D341Med (cell line): ENCODE measurements at places on chromosomes 6 and 20.
A peak's percentile ranks its signal among the peaks of the same experiment; 100 is the strongest.

GRCh38 chr6:56527934-56528333 is 114.8 kb downstream of the DST start:
- no peak for DNase-seq

- DNase-seq: no peak
These were observed at the start of gene DEFB132 for GRCh38 chr20:257419-257818. Gene DEFB132, plus strand, starts transcription at chr20:257724. Its CDS starts 55 bp downstream, at chr20:257779.

DNA sequence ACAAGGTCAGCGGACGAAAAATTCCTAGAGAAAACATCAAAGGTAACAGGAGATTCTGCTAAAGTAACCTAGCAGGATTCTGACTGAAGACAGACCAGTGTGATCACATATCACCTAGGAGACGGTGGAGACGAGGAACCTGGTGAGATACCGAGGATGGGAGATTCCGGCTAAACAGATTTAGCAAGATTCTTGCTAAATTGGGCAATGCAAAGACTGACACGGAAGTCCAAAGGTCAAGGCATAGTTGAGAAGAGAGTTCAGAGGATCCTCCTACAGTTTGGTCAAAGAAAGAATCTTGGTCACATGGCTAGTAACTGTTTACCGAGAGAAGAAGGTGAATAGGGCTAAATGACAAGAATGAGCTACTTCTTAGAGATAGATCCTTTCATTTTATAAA is 61.1 kb downstream of the TMEM170B start:
- DNase-seq: no peak

GRCh38 chr6:22350109-22350508 is 53.3 kb upstream of the PRL start:
- DNase-seq: no peak

GRCh38 chr6:31068669-31069340 is 43.6 kb downstream of the C6orf15 start:
- DNase-seq: peak; percentile 86

GRCh38 chr6:65787787-65788186 is 80.8 kb upstream of the EYS start:
- peak; percentile 38 for DNase-seq

GRCh38 chr20:2652724-2653555 is 508 bp downstream of the NOP56 start:
- peak; percentile 82 for DNase-seq

DNA sequence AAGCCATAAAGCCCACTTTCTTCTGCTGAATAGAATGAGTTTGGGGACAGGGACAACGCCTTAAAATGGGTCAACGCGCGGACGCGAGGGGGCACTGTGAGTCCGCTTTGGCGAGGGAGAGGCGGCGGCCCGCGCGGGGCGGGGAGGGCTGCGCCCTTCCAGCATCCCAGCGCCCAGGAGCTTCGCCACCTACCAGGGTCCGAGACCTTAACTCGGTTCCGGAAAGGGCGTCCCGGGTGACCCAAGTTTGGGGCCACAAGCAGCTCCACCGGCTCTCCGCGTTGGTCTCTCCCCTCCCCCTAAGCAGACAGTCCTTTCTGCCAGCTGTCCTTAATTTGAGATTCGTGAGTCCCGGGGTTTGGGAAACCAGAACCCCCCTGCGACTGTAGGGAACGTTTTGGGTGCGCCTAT is 1.8 kb upstream of the SAMD5 start:
- DNase-seq: peak; percentile 89

DNA sequence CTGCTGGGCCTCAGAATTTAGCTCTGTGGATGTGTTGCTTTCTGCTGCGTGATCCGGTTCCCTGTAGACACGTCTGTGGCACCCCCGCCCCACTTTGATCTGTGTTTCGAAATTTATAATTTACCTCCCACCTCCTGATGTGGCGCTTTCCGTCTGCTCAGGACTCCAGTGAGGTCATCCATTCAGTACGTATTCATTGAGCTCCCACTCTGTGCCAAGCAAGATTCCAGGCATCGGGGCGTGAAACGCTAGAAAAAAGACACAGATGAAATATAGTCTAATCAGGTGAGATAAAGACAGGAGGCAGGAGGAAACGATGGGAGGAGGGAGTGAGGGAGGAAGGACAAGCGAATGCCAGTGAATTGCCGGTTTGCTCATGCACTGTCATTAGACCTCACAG is 431.9 kb upstream of the SULF2 start:
- no peak for DNase-seq

DNA sequence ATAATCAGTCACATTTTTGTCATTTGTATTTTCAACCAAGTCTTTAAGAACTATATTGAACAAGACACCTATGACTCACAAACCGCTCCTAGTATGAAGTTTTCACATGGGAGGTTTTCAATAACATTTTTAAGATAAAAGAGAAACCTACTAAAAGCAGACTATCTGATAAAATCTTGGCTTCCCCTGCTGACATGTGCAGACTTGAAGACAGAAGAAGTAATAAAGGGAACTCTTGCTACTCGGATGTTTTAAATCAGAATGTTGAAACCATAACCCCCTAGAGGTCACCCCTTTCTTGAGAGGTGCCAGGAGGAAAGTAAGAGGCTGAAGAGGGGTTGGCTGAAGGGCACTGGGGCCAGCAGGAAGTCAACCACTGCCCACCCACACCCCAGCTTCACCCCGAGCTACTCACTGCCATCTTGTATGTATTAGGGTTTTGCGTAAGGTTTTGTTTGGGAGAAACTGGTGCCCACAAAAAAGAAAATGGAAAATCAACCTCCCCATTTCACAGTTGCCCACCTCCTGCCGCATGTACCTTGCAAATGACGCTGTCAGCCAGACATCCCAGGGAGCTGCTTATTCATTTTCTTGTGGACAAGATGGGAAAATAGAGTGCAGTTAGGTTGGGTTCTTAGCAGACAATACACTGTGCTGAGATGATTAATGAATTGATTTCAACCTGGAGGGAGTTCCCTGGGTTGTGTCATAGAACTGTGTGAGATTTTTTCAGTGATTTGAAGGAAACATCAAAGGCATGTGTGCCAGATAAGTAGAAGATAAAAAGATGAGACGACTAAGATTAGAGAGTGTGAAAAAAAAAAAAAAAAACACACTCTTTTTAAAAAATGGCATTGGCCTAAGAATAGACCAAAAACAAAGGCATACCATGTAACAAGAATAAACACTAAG is 83.2 kb upstream of the TAB2 start:
- no peak for DNase-seq

DNA sequence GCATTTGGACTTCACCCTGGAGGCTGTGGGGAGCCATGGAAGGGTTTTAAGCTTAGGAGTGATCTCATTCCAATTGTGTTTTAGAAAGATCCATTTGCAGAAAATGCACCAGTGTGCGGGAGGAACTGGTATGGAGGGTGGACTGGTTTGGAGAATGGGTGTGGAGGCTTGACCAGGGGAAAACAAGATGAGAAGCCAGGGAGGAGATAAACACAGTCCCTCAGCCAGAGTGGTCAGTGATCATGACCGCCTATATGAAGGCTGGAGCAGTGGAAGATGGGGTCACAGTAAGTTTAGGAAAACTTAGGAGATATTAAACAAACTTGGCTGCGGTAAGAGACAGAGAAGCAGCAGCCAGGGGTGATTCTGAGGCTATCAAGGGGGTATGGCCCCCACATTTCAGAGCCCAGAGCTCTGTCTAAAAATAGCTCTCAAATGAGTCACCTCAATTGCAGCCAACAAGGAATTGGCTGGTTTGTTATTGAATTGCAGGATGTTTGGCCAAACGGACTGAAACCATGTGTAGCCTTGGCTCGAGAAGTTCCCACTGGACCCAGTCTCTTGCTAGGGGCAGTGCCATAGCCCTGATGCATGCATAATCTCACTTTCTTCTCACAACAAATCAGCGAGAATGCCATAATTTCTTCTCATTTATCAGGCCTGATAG is 159.9 kb upstream of the TOP1 start:
- no peak for DNase-seq

GRCh38 chr6:7262746-7263518 is 50.1 kb downstream of the SSR1 start:
- peak; percentile 28 for DNase-seq

DNA sequence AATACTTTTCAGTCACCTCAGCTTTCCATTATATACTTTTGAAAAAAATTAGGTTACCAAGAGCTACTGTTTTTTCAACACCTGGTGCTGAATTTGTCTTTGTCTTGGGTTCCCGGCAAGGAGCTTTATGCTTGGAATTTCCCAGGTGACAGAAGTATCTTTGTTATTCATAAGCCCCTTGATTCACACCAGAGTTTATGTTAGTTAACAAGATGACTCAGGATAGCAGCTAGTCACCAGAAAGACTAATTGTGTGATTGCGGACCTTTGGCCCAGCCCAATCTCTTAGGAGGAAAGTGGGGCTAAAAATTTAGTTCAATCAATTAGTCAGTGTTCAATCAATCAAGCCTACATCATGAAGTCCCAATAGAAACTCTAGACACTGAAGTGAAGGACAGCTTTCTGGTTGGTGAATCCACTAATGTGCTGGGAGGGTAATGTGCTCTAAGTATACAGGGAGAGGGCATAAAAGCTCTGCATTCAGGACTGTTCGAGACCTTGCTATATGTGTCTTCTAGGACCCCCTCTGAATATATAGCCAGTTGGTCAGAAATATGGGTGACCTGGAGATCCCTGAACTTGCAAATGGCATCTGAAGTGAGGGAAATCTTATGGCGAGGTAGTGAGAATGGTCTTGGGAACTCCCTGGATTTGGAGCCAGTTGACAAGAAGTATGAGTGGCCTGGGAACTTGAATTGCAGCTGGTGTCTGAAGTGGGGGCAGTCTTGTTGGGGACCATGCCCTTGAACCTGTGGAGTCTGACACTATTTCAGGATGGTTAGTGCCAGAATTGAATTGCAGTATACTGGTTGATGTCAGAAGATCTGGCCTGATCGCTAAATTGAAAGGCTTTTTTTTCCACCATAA is 16.2 kb downstream of the TMEM30A start:
- no peak for DNase-seq

DNA sequence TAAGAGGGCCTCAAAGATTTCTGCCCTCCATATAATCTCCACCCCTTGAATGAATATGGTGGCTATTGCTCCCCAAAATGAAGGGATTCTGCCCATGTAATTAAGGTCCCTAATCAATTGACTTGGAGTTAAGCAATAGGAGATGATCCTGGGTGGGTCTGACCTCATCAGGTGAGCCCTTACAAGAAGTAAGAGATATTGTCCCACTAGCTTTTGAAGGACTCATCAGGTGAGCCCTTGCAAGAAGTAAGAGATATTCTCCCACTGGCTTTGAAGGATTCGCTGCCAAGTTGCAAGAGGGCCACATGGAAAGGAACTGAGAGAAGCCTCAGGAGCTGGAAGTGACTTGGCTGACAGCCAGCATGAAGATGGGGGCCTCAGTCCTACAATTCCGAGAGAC is 103.4 kb downstream of the BMP7 start:
- no peak for DNase-seq

DNA sequence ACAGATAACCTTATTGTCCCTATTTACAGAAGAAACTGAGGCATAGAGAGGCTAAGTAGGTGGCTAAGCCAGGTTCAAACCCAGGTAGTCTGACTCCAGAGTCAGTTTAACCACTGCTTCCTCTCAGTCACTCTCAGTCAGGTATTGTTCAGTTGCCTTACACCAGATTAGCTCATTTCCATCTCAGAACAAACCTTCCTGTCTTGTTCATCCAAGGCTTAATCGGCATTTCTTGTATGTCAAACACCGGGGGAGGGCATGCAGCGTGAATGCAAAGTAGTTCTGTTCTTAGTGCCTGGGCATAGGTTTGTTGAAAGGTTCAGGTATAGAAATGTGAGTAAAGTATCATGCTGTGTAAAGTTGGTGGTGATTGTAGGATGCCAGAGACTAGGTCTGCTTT is 51.7 kb downstream of the CTNNBL1 start:
- DNase-seq: no peak

DNA sequence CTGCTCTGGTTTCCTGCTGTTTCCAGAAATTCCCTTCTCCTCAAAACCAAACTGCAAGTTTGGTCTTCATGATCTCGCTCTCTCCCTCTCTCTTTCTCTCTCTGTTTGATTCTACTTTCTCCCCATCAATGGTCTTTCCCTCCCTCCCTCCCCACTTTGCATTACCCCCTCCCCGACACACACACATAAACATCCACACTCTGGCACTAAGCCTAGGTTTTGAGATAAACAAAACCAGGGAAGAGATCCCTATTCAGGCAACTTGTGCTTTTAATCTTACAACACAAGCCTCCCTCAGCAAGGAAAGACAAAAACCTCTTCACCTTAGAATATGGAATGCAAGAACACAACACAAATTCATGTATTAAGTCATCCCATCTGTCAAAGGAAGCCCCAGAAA is 73.5 kb upstream of the PTPRT start:
- DNase-seq: no peak

DNA sequence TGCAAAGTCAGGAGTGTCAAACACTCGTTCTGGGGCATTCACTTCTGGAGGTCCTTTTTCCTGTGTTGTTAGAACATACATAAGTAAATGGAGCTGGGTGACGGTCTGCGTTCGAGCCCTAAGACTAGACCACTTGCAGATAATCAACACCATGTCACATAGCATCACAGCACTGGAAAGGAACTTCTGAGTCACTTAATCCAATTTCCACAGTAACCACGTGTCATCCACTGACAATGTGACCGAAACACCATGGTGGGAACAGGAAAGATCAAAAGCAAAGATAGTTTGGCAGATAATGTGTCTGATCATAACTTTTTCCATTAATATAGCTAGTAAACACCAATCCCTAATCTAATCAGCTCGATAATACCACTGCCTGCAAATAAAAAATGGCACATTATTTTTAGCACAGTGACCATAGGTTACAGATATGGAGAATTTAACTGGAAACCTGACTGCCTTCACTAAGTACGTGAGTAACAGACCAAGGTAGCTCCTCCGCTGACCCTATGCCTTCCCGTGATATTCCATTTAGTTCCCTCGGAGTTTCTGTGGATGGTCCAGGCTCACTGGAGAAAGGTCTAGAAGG is 34.8 kb downstream of the WRNIP1 start:
- no peak for DNase-seq

DNA sequence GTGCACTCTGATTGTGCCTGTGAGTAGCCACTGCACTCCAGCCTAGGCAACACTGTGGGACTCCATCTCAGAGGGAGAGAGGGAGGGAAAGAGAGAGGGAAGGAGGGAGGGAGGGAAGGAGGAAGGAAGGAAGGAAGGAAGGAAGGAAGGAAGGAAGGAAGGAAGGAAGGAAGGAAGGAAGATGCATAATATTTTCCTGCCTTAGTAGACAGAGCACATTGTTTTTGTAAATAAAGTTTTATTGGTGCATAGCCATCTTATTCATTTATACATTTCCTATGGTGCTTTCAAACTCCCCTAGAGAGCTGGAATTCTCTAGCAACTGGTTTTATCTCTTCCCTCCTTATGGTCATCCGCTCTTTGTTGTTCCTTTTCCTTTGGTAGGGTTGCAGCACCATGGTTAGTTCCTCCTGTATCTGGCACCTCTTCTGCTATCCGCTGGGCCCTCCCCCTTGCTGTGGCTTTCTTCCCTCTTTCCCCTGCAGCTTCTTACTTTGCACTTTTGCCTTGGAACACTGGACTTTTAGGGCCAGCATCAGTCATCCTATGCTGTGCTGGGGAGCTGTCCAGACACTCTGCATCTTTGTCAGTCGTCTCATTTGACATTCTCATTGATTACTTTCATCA is 20.2 kb downstream of the GPR6 start:
- DNase-seq: no peak

DNA sequence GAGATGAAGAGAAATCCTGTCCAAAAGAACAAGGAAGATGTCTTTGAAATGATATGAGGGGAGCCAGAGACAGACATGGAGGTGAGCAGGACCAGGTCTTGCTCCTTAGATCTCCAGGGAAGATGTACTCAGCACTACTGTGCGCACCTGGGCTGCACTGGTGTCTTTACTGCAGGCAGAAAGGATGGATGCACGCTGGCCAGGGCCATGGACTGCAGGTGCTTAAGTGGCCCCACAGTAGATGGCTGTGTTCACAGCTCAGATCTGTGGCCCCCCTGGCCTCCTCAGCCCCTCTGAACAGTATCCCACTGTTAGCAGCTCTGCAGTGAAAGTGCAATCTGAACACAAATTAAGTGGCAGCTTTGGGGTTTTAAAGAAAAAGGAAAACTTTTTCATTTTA is 343.0 kb downstream of the NRN1 start:
- no peak for DNase-seq
